Naive thymus-derived CD8-positive, alpha-beta T cell (primary cell): ENCODE measurements at places on chromosomes 1 and 21. TPM values are rescaled to one million over a fixed set of nuclear protein-coding genes. Genes with fewer than 3 reads are reported as not detected.

DNA sequence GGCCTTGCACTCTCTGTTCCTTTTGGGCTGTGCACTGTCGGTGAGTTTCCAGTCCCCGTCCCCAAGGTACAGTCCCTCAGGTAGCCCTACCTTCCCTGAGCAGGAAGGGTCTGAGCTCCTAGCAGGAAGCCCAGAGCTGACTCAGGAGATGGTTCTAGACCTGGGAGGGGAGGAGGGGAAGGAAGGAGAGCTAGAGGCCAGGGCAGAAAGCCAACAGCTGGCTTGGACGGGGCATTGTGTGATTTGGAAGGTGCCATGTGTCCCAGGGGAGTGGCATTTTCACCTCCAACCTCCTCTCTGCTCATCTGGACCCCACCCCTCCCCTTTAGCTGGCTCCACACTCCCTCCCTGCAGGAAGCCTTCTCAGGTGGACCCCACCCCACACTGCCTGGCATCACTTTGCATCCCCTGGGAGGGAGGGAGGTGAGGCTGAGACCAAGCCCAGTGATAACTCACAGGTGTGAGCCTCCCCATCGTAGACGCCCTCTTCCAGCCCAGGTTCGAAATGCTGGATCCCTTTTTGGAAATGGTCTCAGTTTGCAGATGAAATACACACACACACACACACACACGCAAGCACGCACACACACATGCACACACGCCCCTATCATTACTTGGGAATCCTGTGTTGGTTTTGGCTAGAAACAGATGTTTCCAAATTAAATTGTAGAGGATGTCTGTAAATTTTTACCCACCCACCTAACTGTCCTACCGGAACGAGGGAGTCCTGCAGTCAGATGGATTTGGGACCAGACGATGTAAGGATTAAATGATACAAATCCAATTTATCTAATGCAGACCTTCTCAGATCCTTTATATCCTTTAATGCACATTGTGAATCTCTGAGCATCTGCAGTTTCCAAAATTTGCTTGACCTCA is 19.7 kb upstream of the IFNLR1 start:
- no peaks in the 10 kb centered on the region for H3K27me3 ChIP-seq
- H3K4me3 ChIP-seq, result no peak overlapping the region

DNA sequence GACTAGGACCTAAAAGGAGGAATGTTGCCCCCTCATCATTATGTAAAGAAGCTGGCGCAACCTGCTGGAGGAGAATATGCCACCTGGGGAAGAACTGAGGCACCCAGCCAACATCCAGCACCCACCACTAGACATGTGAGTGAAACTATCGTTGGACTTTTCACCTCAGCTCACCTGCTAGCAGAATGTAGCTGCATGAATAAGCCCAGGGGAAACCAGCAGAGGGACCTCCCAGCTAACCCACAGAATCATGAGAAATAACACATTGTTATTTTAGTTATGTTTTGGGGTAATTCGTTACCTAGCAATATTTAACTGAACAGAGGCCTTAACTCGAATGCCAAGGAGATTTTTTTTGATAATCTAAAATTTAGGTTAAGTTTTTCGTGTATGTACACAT is 542.5 kb upstream of the DAB1 start:
- no peaks in the 10 kb centered on the region for H3K27me3 ChIP-seq
- no peaks in the 10 kb centered on the region for H3K36me3 ChIP-seq
- no peak overlapping the region for H3K4me3 ChIP-seq
- H3K27ac ChIP-seq, result no peak overlapping the region

- no peak overlapping the region for H3K4me3 ChIP-seq
- no peak for DNase-seq
- no peaks in the 10 kb centered on the region for H3K4me1 ChIP-seq
- H3K27me3 ChIP-seq, result peaks cover 52% of the 10 kb centered on the region
- no peak overlapping the region for H3K27ac ChIP-seq
Measured at GRCh38 chr1:202697038-202697437, 13.2 kb downstream of the SYT2 start.

- DNase-seq, result no peak
- H3K4me1 ChIP-seq, result no peaks in the 10 kb centered on the region
- H3K27ac ChIP-seq, result no peak overlapping the region
- no peaks in the 10 kb centered on the region for H3K27me3 ChIP-seq
- no peaks in the 10 kb centered on the region for H3K36me3 ChIP-seq
- H3K4me3 ChIP-seq, result no peak overlapping the region
Measured at GRCh38 chr1:186566140-186566855, 105.4 kb upstream of the PDC start.

- H3K4me1 ChIP-seq, result peaks cover 36% of the 10 kb centered on the region
- no peaks in the 10 kb centered on the region for H3K27me3 ChIP-seq
- peak overlapping the region; percentile 81 for H3K27ac ChIP-seq
- H3K4me3 ChIP-seq, result peak overlapping the region; percentile 64
- peaks cover 1% of the 10 kb centered on the region for H3K36me3 ChIP-seq
- DNase-seq, result peak; percentile 33
Measured at GRCh38 chr21:31974454-31974985, 101.7 kb downstream of the HUNK start.

DNA sequence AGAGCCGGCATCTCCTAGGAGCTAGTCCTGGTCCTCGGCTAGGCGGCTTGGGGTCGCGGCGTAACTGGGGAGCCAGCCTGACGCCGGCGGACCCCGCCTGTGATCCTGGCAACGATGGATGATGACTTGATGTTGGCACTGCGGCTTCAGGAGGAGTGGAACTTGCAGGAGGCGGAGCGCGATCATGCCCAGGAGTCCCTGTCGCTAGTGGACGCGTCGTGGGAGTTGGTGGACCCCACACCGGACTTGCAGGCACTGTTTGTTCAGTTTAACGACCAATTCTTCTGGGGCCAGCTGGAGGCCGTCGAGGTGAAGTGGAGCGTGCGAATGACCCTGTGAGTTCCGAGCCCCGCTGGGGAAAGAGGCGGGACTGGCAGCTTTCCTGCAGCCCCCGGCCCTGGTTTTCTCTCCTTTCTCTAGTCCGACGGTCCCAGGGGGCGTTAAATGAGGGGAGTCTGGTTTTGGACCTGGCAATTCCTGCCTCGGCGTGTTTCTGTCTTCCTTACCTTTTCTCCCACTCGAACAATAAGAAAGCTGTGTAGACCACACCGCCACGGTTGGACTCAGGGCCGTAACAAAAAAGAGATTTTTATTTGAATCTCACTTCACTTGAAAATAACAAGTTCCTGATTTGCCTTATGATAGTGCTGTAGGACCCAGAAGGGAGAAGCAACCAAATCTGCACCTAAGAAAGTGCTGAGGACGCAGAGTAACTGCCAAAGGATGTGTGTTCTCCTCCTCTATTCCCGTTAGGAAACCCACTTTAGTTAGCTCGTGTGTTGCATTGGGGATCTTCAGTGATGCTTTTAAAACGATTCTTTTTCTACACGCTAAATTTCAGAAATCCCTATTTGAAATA is at the start of gene SPRTN:
TSS of gene SPRTN (plus strand) at position 24 of the 859 bp plus-strand sequence. CDS start at position 115, 91 bp downstream.
- no peak for DNase-seq
- H3K4me3 ChIP-seq, result peak within 1 kb of the TSS; percentile 99
- peak within 1 kb of the TSS; percentile 100 for H3K27ac ChIP-seq
- H3K27me3 ChIP-seq, result no peaks in the 10 kb centered on the region

DNA sequence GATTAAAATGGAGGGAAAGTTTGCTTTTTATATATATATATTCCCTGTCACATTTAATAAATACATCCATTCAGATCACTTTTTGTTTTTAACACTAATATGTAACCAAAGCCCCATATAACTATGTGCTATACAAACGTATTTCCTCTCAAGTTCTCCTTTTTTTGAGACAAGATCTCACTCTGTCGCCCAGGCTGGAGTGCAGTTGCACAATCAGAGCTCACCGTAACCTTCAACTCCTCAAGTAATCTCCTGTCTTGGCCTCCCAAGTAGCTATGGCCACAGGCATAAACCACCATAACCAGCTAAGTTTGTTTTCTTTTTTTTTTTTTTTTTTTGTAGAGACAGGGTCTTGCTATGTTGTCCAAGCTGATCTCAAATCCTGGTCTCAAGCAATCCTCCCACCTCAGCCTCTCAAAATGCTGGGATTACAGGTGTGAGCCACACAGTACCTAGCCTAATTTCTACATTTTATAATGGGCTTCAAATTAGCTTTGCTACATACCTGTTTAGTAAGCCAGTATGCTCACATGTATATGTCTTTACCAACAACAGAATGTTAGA is 120.0 kb downstream of the TGFBR3 start:
- H3K4me3 ChIP-seq, result no peak overlapping the region
- DNase-seq, result no peak
- peaks cover 20% of the 10 kb centered on the region for H3K4me1 ChIP-seq
- H3K36me3 ChIP-seq, result no peaks in the 10 kb centered on the region
- no peaks in the 10 kb centered on the region for H3K27me3 ChIP-seq

DNA sequence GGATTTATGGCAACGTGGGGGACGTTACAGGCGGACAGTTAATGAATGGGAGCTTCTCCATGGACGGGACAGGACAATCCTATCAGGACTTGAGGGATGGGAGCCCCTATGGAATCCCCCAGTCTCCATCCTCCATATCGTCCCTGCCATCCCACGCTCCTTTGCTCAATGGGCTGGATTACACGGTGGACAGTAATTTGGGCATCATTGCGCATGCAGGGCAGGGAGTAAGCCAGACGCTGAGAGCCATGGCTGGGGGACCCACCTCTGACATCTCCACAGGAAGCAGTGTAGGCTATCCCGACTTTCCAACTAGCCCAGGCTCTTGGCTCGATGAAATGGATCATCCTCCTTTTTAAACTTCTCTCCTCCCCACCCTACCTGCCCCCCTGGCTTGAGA is 44.2 kb downstream of the LHX4 start:
- H3K4me3 ChIP-seq, result no peak overlapping the region
- peaks cover 6% of the 10 kb centered on the region for H3K36me3 ChIP-seq
- no peaks in the 10 kb centered on the region for H3K27me3 ChIP-seq

DNA sequence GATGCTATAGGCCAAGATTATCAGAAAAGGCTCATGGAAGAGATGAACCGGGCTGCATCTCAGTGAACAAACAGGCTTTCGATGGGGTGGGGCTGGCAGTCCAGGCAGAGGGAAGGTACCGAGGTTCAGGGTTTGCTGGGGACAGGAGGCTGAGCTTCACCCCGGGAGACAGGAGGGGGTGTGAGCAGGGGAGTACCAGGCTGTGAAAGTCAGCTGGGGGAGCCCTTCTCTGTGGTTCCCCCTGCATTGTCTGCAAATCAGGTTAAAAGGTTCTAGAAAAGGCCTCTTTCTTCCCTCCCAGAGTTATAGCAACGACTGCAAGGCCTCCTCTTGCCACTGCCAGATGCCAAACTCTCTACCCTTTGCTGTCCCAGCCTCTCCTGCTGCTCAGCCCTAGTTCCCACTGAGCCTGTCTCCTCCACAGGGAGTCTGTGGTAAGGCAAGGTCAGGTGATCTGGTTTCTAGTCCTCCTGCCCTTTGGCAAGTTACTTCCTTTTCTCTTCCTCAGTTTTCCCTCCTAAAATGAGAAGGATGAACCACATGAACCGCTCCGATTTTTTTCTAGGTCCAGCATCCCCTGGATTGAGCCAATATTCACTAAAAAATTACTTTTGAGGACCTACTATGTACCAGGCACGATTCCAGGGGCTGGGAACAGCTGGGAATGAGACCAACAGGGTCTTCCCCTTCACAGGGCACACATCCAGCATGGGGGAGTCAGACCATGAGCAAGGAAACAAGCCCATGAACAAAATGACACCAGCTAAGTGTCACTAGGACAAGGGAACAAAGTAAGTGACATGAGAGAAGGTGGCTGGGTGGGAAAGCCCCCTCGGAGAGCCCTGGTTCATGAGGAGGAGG is 7.2 kb downstream of the LAD1 start:
- H3K4me3 ChIP-seq, result no peak overlapping the region
- H3K27me3 ChIP-seq, result peaks cover 4% of the 10 kb centered on the region
- DNase-seq, result no peak
- no peak overlapping the region for H3K27ac ChIP-seq

GRCh38 chr1:169683661-169684060 is 27.8 kb downstream of the SELL start:
- H3K36me3 ChIP-seq, result no peaks in the 10 kb centered on the region
- no peak for DNase-seq
- H3K27ac ChIP-seq, result peak overlapping the region; percentile 87
- no peaks in the 10 kb centered on the region for H3K27me3 ChIP-seq
- peaks cover 33% of the 10 kb centered on the region for H3K4me1 ChIP-seq

GRCh38 chr1:184027826-184028695 is 9.5 kb downstream of the COLGALT2 start:
- H3K4me1 ChIP-seq, result no peaks in the 10 kb centered on the region
- H3K27me3 ChIP-seq, result peaks cover 31% of the 10 kb centered on the region
- no peaks in the 10 kb centered on the region for H3K36me3 ChIP-seq
- DNase-seq, result no peak
- no peak overlapping the region for H3K27ac ChIP-seq

DNA sequence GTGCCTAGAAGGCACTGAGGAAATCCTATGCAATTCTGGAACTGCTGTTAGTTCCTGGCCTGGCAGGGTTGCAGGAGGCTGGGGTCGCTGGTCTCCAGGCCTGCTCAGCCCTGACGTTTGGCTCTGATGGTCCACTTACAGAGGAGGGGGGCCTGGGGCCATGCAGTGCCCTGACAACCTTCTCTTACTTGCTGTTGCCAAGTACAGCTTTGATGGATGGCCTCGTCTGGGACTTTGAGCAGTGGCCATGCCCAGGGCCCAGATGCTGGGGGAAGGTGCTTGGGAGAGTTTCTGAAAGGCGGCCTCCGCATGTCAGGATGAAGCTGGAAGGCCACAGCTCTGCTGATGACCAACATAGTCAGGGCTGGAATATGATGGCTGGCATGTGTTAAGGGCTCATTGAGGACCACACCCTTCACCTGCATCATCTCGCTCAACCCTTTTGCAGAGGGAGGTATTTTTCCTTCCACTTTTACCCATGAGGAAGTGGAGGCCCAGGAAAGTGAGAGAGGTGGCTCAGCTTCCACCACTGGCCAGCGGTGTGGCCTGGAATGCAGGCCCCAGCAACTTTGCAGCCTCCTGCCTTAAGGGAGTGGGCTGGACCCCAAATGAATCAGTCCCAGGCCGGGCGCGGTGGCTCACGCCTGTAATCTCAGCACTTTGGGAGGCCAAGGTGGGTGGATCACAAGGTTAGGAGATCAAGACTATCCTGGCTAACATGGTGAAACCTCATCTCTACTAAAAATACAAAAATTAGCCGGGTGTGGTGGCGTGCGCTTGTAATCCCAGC is 34.7 kb upstream of the LRRC3 start:
- peak; percentile 45 for DNase-seq
- H3K27ac ChIP-seq, result no peak overlapping the region
- no peaks in the 10 kb centered on the region for H3K27me3 ChIP-seq
- no peak overlapping the region for H3K4me3 ChIP-seq

GRCh38 chr1:185668013-185668412 is 66.2 kb upstream of the HMCN1 start:
- no peak overlapping the region for H3K27ac ChIP-seq
- H3K4me1 ChIP-seq, result peaks cover 18% of the 10 kb centered on the region
- no peak overlapping the region for H3K4me3 ChIP-seq
- H3K36me3 ChIP-seq, result no peaks in the 10 kb centered on the region
- H3K27me3 ChIP-seq, result no peaks in the 10 kb centered on the region
- no peak for DNase-seq

GRCh38 chr1:176379626-176380339 is 83.2 kb upstream of the PAPPA2 start:
- no peak overlapping the region for H3K4me3 ChIP-seq
- H3K27me3 ChIP-seq, result peaks cover 4% of the 10 kb centered on the region
- no peak overlapping the region for H3K27ac ChIP-seq
- DNase-seq, result no peak

C1orf53 gene
- total RNA-seq, result not detected

ANGPTL3 gene
- not detected for total RNA-seq

RIMS3 gene
- 2.0 TPM for total RNA-seq

ZNF593OS gene
- total RNA-seq, result not detected

RGS16 gene
- 0.41 TPM for total RNA-seq

NCF2 gene
- 0.91 TPM for total RNA-seq

PADI2 gene
- total RNA-seq, result not detected

PCBP3 gene
- total RNA-seq, result not detected

KCNJ9 gene
- total RNA-seq, result not detected

CFAP74 gene
- not detected for total RNA-seq

SHCBP1L gene
- total RNA-seq, result not detected

SAMD11 gene
- total RNA-seq, result not detected
